CD4-positive, alpha-beta T cell treated with Interleukin-12 subunit alpha and Interleukin-12 subunit beta, for 1 hour (primary cell): ENCODE measurements at places on chromosomes 4 and X.

DNA sequence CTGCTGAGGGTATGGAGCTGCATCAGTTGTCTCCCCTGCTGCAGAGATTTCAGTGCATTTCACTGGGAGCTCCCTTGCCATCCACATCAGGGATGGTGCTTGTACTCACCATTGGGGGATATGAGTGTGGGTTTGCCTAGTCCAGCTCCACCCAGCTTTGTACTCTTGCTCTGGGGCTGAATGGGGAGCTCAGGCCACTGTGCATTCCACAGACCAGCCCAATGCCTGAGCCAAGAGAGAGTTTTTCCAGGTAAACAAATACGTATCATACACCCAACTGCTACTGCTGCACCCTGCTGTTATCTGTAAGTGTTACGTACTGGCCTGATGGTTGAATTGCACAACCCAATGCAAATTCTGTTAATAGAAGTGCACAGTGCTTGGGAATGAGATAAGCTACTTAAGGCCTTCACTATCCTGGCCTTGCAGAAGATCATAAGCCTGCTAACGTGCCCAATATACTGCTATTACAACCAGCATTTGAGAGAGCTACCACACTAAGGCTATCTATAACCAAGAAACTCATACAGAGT, 205.0 kb upstream of the DMD start:
- no peak for DNase-seq

- DNase-seq: no peak
Measured at GRCh38 chr4:81606801-81607501, 135.2 kb upstream of the RASGEF1B start.

- DNase-seq: no peak
Measured at GRCh38 chr4:14958436-14958835, 43.8 kb upstream of the CPEB2 start.

DNA sequence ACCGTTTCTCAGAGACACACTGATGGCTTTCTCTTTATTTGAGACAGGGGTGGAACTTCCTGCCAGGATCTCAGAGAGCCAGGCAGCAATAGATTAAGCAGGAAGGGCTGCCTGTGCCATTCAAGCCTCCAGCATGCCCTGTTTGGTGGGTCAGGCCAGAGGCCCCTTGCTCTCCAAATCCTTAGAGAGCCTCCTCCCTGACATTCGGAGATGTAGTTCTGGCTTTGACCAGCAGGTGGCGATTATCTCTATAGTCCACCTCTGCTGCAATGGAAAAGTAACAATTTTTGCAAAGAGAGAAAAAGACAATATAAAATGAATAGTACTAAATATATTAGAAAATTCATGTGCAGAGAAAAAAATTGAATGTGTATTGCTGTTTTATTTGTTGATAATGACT, 93.9 kb downstream of the NXF2B start:
- peak; percentile 54 for DNase-seq

GRCh38 chrX:107442914-107443527, 6.4 kb upstream of the FRMPD3 start:
- no peak for DNase-seq

DNA sequence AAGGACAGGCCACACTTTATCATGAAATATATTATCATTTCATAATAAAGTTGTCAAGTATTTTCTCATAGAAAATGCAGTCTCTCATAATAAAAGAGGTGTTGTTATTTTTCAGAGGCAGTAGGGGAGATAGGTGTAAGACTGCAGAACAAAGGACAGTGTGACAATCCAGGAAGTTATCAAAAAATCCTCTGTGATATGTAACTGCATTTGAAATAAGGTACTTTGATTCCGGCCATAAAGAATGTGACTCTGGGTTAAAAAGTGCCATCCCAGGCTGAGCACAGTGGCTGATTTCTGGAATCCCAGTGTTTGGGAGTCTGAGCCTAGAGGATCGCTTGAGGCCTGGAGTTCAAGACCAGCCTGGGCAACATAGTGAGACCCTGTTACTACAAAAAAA, 37.6 kb upstream of the TMPRSS11B start:
- DNase-seq: no peak

- DNase-seq: no peak
Measured at GRCh38 chr4:13302876-13303275, 181.3 kb downstream of the RAB28 start.

DNA sequence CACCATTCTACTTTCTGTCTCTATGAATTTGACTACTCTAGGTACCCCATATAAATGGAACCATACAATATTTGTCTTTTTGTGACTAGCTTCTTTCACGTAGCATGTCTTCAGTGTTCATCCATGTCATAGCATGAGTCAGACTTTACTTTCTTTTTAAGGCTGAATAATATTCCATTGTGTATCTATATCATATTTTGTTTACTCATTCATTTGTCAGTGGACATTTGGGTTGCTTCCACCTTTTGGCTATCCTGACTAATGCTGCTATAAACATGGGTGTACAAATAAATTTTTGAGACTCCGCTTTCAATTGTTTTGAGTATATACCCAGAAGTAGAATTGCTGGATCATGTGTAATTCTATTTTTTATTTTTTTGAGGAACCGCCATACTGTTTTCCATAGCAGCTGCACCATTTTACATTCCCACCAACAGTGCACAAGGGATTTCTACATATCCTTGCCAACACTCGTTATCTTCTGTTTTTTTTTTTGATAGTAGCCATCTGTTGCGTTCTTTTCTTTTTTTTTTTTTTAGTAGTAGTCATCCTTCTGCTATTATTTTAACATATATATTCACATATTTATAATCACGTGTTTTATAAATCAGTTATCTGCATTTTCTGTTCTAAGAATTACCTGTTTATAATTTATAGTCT, 158.0 kb upstream of the MED14 start:
- DNase-seq: no peak

- no peak for DNase-seq
Measured at GRCh38 chrX:17425136-17425535, 50.1 kb downstream of the NHS start.

GRCh38 chr4:87973283-87974169, 2.0 kb upstream of the SPP1 start:
- peak; percentile 35 for DNase-seq

DNA sequence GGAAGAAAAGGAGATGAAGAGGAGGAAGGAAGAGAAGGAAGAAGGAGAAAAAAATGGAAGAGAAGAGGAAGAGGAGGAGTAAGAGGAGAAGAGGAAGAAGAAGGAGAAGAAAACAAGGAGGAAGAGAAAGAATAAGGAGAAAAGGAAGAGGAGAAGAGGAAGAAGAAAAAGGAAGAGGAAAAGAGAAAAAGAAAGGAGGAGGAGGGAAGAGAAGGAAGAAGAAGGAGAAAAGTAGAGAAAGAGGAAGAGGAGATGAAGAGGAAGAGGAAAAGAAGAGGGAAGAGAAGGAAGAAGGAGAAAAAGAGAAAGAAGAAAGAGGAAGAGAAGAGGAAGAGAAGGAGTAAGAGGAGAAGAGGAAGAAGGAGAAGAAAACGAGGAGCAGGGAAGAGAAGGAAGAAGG, 11.8 kb upstream of the LEF1 start:
- no peak for DNase-seq

- DNase-seq: no peak
Measured at GRCh38 chrX:68841251-68842049, 12.6 kb downstream of the EFNB1 start.

DNA sequence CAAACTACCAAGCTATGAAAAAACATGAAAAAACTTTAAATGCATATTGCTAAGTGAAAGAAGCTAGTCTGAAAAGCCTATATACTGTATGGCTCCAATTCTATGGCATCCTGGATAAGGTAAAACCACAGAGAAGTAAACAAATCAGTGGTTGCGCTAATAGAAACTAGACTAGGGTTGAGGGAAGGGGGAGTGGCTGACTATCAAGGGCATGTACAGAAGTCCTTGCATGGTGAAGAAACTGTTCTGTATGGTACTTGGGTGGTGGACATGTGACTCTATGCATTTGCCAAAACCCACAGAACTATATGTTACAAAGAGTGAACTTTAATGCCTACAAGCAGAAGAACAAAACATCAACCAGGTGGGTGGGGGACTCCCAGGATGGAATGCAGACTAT, 96.8 kb downstream of the MTMR1 start:
- DNase-seq: no peak

GRCh38 chr4:176193126-176193525, 2.3 kb downstream of the SPATA4 start:
- DNase-seq: no peak

DNA sequence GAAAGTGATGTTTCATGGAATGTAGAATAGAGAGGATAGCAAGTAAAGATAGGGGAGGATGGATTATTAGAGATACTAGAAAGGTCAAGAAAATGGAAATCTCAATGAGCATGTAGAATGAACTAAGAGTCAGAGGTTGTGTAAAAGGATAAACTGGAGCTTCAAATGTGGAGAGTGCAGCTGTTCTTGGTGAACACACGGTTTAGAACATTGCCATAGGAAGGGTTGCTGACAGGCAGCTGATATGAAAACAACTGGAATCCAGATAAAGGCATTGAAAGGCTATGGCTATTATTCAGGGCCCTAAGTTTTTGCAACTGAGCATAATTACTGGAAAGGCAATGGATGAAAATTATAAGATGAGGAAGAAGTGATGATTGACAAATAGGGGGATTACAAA, 239.6 kb upstream of the VEGFC start:
- no peak for DNase-seq

GRCh38 chr4:110417136-110417535, 58.8 kb upstream of the ENPEP start:
- DNase-seq: no peak

GRCh38 chr4:161188578-161188977, 975.2 kb downstream of the FSTL5 start:
- no peak for DNase-seq

DNA sequence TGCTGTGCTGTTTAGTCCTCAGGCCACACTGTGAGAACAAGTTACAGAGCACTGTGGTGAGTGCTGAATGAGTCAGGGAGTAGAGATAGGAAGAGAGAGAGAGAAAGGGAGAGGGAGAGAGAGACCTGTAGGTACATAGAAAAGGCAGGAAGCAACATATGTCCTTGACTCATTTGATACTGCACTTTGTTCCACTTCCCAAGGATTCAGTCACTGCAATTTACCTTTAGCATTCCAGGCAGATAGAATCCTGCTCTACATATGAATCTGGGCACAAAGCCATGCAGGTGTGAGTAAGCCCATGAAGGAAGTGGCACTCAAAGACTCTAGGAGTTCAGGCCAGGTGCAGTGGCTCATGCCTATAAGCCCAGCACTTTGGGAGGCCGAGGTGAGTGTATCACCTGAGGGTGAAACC, 1.0 kb upstream of the DAPP1 start:
- DNase-seq: no peak

GRCh38 chr4:5019274-5019673, at the start of gene CYTL1:
TSS of gene CYTL1 (minus strand) at chr4:5019458. CDS start at chr4:5019445, 13 bp downstream.
- DNase-seq: no peak

DNA sequence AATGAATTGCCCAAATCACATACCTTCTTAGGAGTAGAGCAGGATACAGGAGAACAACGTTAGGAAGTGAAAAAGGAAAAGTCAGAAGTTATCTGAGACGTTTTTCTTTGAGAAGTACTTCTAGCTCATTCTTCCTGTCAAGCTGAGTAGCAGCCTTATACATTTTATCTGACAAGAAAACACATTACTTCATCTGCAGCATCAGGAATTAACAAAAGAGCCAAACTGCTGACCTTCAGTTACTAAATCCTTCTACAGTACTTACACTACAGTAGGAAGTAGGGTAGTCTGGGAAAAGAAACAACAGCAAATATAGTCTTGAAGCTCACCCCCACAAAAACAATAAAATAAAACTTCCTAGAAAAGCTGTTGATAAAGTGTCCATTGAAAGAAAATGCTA, 57.0 kb downstream of the ATP11C start:
- DNase-seq: no peak

DNA sequence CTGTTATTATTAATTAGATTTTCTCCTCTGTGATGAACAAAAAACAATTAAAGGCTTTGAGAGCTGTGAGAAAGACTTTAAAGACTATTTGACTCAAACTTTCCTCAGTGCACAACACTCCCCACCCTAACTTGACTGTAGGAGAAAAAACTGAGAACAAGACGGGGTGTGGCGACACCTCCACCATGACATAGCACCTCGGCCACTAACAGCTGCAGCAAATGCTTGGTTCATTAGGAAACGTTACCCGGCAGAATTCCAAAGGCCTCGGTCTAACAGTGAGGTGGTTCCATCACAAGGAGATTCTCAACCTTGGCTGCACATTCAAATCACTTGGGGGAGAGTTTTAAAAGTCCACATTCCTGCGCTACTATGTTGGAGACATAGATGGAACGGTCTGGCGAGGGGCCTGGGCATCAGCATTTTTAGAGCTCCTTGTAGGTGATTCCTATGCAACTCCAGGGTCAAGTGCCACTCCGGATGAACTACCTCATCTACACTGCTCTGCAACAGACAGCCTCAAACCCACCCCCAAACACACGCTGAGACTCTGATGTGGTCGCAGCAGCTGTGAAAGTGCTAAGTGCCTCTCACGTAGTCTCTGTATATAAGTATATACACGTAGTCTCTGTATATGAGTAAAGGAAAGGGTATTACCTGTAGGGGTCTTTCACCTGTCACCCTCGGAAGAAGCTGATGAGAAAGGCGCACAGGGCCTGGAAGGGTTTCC, 1.0 kb downstream of the FGFBP2 start:
- DNase-seq: peak; percentile 43

- DNase-seq: peak; percentile 79
Measured at GRCh38 chrX:40651620-40652223, 4.4 kb upstream of the CXorf38 start.

- DNase-seq: peak; percentile 14
Measured at GRCh38 chr4:64539234-64539849, 130.1 kb upstream of the TECRL start.

DNA sequence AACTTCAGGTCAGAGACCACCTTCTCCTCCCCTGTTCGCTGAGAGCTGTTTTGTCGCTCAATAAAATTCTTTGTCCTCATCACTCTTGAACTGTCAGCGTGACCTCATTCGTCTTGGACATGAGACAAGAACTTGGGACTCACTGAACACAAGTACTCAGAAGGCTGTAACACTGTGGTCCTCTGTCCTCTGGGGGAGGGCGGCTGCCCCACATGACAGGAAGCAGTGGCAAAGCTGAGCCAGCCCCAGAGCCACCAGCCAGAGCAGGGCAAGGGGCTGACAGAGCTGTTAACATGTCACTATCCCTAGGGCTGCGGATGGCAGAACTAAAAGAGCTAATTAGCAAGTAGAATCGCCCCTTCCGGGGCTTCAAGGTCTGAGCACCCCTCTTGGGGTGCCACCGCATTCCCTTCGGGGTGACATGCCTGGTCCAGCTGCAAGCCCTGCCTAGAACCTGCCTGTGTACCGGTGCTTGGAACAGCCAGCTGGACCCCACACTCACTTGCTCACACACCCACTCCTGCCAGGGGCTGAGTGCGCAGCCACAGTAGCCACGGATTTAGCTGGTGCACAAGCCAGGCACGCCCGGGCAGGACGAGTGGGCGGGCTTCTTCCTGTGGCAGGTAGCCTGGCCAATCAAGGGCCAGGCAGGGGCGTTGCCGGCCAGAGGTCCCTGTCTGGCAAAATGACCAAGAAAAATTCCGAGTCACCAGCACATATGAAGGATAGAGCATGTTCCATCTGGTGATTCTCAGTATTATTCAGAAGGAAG, 648.6 kb upstream of the AGA start:
- DNase-seq: no peak

DNA sequence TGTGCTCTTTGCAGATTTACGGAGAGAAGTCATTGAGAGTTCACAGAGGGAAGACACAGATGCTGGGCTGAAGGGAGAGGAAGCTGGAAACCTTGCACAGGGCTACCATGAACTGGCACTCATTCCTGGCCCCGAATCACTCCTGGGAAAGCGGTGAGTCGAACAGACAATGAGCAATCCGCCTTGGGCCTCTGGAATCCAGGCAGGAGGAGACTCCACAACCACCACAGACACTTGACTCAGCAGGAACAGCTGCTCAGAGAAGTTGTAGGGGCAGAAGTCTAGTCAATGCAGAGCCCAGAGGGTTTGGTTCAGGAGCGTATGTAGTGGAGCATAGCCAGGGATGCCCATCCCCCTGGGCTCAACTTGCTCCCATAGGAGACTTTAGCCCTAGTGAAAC, 62.8 kb upstream of the GRIA3 start:
- DNase-seq: no peak
